ENCODE measurements at places on chromosomes 6 and 20. TPM values are rescaled to one million over a fixed set of nuclear protein-coding genes. Genes with fewer than 3 reads are reported as not detected.

PAX1 gene
- total RNA-seq, result not detected

SLC13A3 gene
- total RNA-seq, result not detected

CTCFL gene
- not detected for total RNA-seq

DNA sequence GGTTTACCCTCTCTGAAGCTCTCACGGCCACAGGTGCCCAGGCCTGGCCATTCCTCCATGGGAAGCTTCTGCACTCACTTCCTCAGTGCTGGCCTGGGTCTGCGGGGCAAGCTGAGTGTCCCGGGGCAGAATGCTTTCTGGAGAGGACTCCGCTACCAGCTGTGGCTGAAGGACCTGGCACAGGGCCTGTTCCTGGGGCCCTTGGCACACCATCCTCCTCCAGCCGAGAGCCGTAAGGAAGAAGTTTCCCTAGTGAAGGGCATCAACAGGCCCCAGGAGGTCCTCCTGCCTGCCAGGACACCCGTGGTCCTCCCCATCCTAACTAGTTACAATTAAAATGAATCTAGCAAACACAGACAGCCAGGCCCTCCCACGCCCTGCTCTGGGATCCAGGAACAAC, 14.0 kb upstream of the KCNK15 start:
- DNase-seq, result peak; percentile 81

GRCh38 chr20:10639737-10640556, 33.9 kb downstream of the JAG1 start:
- no peak for DNase-seq

DNA sequence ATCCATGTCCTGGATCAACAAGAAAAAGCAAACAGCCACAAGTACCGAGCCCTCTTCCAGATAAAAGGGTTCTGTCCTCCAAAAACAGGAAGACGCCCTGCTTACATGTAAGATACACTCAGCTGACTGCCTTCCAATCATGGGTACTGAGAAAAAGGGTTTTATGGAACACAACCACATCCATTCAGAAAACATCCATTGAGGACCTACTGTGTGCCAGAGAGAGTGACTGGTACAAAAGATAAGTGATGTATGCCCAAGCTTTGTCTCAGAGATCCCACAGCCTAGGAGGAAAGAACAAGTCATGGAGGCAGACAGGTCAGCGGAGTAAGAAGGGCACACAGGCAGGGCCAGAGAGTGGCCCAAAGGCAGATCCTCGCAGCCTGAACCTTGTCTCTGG, 94.8 kb upstream of the SSTR4 start:
- no peak for DNase-seq

DNA sequence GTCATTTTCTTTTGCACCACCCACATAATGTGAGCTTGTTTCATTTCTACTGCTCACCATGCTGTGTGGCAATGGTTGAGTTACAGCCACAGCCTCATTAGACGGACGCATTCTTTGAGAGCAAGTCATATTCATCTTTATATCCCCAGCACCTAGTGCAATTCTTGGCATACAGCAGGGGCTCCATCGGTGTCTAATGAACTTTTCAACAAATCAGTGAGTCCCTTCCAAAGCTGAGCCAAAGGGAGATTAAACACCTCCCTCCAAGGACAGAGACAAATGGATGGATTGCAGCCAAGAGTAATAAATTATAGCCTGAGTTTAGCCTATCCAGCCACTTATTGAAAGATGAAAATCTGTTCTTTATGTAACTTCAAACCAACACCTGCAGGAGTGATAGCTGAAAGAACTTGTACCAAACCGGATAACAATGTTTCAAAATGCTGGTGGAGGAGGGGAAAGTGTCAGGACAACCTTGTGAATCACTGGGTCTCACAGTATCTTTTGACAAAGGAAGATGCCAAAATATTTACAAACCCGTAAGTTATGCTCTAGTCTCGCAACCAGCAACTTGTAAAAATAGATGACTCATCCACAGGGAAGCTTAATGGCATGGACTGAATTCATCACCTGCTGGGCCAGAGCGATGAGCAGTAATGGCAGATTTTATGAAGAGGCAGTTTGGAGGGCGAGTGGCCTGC, 139.0 kb downstream of the PXDC1 start:
- no peak for DNase-seq

DNA sequence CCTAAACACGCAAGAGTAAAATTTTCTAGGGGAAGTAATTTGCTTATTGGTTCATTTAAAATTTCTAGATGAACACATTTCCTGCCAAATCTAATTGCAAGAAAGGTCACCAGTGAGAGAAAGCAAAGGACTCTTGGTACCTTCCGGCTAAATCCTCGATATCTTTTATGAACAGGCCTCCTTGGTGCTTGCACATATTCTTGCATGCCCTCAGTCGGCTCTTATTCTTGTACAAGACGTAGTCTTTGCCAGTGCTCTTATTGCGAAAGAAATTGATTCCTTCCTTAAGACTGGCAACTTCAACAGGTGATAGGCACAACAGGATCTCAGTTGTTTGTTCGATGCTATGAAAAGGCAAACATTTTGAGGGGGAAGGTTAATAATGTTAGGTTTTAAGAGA, 141.7 kb upstream of the CARMIL1 start:
- DNase-seq, result no peak

- DNase-seq, result no peak
These were observed 20.0 kb downstream of the FAM209B start for GRCh38 chr20:56552911-56553629.

DNA sequence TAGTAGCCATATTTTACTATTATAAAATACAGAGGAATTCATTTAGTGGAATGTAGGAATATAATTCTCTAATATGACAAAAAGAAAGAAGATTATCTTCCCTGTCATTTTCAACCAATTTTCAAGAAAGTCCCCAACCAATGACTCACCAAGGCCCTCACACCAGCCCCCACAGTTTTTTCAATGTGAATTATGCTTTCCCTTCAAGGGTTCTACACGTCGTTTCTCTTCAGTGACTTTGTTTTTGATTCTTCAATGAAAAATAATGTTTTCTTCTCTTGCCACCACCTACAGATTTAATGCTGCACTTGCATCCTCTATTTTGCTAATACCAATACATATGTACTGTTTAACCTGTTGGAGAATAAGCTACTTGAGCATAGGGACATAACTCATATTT, 841.3 kb downstream of the PHF3 start:
- no peak for DNase-seq

GRCh38 chr20:25178563-25179438, 16.7 kb upstream of the ENTPD6 start:
- peak; percentile 33 for DNase-seq

GRCh38 chr20:38158701-38159351, 6.2 kb downstream of the TGM2 start:
- peak; percentile 52 for DNase-seq

DNA sequence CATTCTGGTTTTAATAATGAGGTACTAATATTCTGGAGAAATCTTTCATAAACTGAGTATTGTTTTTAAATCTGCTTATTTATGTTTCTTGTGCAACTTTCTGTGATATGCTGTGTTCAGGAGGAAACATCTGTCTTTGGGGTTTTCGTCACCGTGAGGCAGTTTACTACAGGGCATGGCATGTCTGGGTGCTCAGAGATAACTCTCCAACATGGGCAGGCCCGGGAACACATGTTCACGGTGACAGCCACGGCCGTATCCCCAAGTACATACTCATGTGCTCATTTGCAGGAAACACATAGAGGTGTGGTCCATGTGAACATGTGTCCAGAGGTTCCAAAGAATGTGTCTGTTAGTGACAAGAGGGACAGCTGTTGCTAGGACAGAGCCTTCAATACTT, 62.1 kb upstream of the CNKSR3 start:
- DNase-seq, result no peak

DNA sequence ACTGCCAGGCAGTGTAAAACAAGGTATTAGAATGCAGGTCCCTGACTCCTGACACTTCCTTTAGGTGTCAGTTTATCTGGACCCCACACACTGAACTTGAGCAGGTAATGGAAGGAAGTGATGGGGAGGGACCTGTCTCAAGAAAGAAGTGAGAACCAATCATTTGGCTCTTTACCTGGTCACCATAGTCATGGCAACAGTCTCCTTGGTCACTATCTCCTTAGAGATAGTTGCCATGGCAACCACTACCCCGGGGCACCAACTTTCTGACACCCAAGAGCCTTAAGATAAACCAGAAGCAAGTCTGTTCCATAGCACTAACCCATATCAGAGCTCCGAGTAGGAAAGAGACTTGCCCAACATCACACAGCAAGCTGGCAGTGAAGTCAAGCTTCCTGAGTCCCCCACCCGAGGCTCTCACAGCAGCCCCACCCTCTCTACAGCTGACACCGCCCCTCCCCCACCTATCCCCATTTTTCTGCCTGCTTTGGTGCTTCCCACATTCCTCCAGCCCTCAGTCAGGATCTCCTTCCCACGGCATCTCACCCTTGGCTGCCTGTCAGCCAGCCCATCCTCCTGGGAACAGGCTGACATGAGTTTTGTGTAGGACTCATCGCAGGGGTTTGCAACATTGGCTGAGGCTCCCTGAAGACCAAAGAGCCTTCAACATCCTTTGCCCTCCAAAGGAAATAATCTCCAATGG, 16.3 kb upstream of the HM13 start:
- DNase-seq, result peak; percentile 54
